ENCODE measurements at places on chromosomes 13 and 19.
A peak's percentile ranks its signal among the peaks of the same experiment; 100 is the strongest.

GRCh38 chr19:13334801-13335481 is 171.3 kb downstream of the CACNA1A start:
- no peak for DNase-seq

- DNase-seq, result no peak
These were observed 21.9 kb upstream of the CCDC124 start for GRCh38 chr19:17910791-17911360.

GRCh38 chr19:49924004-49924880 is 4.8 kb upstream of the ATF5 start:
- no peak for DNase-seq

- no peak for DNase-seq
These were observed 1.9 kb downstream of the LACC1 start for GRCh38 chr13:43881580-43881979.

DNA sequence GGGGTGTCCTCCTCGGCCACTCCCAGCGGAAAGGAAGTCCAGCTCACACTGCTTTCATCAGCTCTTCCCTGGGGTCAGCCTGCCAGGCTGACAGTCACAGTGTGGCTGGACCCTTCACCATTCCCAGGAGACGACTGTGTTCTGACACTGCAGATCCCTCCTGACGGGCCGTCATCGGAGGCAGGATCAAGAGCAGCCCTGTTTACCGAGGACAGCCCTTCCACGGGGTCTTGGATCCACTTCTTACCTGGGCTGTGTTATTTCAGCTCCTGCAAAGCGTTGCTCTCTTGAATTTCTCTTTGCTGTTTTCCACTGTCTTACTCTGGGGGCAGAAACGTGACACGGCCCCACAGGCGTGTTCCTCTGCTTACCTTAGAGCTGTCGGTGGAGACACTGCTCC is 149.9 kb upstream of the SOX1 start:
- no peak for DNase-seq

DNA sequence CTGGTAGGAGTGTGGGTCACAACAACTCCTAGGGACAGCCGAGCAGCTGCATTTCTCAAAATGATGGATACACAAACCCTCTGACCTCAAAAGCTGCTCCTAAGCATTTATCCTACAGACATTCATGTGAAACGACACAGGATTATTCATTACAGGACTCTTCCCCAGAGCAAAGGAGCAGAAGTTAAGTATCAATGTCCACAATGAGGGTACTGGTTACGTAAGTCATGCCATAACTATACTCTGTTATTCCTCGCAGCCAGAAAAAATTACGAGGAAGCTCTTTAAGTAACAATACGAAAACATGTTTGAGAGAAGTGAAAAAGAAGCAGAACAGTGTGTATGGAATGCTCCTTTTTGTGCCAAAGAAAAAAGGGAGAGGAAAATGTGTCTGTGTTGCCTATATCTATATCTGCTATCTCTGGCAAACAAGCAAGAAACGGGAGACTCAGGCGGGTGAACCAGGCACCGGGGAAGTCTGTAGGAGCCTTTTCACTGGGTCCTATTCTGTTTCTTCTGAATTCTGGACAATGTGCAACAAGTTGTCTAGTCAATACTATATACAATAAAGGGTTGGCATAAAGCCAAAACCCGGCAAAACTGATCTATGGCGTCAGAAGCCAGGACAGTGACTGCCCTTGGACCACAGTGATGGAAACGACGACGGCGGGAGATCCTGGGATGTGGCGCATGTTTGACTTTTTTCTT is 1.3 kb downstream of the ISOC2 start:
- DNase-seq, result peak; percentile 9

GRCh38 chr19:37114001-37114400 is 35.8 kb downstream of the ZNF420 start:
- no peak for DNase-seq
